ENCODE measurements at places on chromosomes 4 and X.

DNA sequence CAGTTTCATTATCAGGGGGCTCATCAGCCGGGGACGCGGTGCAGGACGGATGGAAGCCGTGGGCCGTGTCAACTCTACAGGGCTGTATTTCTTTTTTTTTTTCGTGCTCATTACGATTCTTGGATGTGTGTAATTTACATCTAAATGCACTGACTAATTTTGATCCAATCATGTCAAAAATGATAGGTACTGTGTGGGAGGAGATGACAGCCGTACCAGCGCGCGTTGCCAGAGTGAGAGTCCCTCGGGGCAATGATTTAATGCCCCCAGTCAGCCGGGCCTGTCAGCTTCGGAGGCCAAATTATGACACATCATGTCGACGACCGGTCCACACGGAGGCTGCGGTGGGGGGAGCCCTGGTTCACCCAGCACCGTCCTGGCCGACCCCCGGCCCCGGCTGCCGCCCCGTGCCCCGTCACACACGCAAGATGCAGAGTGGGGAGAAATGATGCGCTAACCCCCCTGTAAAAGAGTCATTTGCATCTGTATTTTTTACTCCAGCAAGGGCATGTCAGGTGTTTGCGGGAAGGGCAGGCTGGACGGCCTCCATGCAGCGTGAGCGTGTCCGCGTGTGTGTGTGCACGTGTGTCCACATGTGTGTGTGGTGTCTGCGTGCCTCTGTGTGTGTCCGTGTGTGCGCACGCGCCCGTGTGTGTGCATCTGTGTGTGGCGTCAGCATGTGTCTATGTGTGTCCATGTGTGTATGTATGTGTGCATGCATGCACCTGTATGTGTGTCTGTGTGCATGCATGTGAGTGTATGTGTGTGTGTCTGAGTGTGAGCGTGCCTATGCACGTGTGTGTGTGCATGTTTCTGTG is 74.3 kb upstream of the PPP2R3B start:
- DNase-seq, result no peak

DNA sequence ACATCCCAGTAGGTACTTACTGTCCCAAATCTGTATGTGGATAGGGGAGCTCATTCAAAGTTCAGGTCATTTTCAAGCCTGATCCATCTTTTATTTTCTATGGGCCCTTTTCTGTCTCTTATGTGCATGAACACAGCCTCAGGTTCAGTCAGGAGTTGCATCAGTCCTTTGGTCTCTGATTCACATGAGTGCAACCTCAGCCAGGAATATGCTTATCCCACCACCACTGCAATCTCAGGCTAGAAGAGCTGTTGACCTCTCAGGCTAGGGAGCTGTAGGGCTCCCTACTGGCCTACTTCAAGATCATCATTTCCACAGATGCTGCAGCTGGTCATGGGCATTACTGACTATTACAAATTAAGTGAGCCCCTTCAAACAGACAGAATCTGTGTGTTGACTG is 27.2 kb downstream of the AASDH start:
- DNase-seq, result no peak

DNA sequence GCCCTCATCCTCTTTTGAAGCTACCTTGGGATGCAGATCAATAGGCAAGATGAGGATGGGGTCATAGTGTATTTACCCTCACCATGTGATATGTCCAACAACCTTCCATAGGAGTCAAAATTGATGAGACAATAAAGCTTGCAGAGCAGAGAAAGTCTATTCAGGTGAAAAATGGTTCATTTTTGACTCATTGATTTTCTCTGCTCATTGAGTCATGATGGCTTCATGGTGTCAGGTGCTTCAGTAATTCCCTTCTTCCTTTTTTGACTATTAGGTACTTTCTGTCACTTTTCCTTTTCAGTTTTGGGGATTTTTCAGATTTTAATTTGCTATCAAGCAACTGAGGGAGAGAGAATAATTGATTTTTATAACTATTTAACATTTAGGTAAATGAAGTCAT is 55.9 kb upstream of the IL2 start:
- DNase-seq, result no peak

DNA sequence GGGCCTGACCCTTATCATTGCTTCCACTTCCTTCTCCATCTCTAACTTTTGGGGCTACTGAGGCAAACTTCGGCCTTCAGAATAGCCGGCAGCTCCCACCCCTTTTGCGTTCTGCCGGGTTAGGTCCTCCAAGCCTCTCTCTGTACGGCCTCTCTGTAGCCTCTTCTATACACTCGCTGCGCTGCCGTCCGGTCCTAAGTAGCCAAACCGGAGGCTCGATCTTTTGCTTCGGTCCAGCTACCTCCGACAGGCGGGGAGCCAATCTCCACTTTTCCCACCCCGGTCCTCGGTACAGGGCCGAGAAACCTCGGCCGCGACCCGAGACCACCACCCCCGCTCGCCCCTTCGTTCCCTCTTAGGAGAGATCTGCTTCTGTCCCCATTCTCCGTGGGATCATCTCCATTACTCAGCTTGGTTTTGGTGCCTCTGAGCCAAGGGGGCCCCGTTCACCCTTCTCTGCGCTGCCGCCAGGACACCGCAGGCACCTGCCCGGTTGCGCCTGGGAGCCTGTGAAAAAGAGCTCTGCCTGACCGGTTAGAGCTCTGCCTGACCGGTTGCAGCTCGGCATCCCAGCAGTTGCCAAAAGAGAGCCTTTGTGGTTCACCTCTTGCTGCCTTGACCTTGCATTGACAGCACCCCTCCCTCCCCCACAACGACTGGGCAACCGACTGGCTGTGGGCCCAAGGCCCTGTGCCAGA is 1.0 kb upstream of the HTR2C start:
- no peak for DNase-seq

GRCh38 chrX:107421337-107421861 is 28.1 kb upstream of the FRMPD3 start:
- no peak for DNase-seq

DNA sequence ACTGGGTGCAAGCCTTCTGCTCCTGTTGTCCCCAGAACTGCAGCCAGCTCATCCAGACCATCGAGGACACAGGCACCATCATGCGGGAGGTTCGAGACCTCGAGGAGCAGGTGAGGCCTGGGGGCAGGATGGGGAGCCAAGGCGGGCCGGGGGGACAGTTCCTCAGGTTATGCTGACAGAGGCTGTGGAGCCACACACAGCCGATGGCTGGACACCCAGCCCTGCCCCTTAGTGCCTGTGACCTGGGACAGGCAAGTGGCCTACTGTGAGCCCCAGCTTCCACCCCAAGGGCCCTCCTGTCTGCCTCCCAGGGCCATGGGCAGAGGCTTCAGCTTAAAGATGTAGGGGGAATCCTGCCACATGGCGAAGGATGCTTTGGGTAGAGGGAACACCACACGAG is 14.3 kb downstream of the CCDC22 start:
- DNase-seq, result no peak

- no peak for DNase-seq
Observed at GRCh38 chr4:173192375-173193162, 24.0 kb downstream of the GALNT7 start.

DNA sequence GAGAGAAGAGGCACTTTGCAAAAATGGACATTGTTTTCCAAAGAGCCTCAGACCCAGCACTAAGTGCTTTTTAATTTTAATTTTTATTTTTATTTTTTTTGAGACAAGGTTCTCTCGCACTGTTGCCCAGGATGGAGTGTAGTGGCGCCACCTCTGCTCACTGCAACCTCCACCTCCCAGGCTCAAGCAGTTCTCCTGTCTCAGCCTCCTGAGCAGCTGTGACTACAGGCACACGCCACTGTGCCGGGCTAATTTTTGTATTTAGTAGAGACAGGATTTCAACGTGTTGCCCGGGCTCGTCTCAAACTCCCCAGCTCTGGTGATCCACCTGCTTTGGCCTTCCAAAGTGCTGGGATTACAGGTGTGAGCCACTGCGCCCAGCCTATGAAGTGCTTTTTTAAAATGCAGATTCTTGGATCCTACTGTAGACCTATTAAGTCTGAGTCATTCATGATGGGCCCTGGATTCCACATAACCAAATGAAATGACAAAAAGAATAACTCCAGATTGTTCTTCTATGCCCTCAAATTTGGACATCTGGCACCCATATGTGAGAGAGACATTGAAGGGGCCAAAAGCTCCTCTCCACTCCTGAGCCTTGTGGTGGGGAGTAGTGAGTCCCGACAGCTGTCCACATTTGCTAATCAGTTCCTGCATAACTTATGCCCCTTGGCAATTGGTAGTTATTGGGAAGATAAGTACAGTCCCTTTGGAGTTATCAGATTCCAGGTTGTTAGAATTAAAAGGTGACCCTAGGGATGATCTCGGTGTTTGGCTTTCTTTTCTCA is 3.6 kb downstream of the NOCT start:
- DNase-seq, result no peak

DNA sequence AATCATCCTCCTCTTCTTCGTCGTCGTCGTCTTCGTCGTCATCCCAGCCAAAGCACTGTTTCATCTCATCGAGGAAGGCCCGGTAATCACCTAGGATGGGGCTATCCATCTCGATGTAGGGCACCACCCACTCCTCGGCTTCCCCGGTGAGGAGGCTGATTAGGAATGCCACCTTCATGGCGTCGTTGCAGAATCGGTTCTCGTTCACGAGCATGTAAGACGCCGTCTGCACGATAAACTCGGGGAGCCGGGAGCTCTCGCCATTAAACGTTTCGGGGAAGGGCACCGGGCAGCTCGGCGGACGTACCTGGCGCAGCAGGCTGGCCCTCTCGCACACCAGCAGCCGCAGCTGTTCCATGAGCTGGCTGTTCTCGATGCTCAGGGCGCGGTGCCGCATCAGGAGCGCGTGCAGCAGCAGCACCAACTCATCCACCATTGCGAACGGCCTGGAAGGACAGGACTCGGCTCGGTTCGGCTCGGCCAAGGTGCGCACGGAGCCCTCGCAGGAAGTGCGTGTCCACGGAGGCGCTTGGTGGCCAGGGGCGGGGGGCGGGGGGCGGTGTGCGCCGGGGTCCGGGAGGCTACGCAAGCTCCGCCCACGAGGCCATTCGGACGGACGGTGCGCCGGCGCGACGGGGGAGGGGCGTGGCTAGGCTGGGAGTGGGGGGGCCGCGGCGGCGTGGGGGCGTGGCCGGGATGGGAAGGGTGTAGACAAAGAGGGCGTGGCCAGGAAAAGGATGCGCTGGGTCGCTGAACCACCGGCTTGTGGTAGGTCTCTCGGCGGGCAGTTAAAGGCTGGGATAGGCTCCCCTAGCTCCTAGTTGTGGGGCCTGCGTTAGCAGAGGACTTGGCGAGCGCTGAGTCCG is at the start of gene LDOC1:
Gene LDOC1 (minus strand): TSS at position 544 of the 866 bp plus-strand sequence. CDS start 108 bp downstream, at position 436.
- peak; percentile 42 for DNase-seq

DNA sequence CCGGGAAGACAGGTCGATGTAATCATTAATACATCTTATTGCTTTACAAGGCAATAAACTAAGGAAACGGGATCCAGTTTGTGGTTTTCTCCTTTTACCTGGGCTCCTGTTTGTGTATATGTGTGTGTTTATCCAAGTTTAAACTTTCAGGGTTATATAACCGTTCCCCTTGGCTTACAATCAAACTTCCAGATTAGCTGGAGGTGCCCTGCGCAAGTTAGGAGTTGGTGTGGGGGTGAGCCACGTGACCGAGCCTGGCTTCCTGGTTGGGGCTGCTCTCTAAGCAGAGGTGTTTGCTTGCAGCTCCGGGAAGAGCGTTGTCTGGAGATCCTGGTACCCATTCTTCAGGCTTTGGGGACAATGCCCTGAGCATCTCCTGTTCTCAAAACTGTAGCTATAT is 129.2 kb downstream of the FHDC1 start:
- no peak for DNase-seq

GRCh38 chr4:8338351-8338961 is 68.9 kb downstream of the HTRA3 start:
- no peak for DNase-seq

DNA sequence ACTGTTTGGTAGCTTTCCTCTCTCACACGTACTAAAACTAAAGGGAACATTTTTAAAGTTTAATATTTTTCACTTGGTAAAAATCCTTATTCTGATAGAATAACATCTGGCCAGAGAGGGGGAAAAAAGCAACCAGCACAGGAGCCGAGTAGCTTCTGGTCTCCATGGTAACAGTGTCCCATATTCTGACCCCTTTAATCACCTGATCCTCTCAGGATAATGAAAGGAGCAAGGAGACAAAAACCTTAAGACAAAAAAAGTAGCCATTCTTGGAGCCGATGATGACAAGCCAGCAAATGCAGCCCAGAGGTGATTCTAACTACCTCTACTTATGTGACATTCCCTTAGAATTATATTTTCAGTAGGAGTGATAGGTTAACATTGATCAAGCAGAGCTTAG is 126.6 kb downstream of the SLC39A8 start:
- DNase-seq, result no peak

DNA sequence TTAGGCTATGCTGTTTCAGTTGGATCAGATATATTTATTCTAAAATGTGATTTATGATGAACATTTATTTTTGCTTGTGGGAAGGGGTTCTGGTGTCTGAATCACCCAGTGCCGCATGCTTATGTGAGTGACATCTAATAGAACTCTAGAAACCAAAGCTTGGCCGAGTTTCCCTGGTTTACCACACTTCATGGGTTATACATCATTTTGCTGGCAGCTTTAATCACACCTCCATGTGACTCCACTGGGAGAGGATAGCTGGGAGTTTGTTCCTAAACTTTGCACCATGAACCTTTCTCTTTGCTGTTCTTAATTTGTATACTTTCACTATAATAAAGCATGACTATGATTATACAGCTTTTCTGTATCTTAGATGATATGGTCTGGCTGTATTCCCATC is 382.9 kb downstream of the INPP4B start:
- no peak for DNase-seq

DNA sequence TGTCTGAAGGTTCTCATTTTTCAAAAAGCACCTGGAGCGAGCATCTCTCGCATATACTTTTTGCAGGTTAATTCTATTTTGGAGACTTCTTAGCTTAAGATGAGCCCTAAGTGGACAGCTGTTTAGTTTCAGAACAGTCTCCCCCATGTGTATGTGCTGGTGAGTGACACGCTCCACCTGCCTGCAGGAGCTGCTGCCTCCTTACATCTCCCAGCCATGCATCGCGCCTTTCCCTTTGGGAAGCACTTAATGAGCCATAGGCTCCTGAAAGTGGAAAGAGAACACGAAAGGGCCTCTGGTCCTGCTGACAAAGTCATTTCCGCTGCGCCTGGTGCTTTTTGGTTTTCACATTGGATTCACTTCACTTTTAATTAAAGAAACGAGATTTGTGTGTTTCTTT is 56.1 kb downstream of the TRIML2 start:
- DNase-seq, result no peak

- no peak for DNase-seq
Observed at GRCh38 chr4:13367244-13367643, 116.9 kb downstream of the RAB28 start.

GRCh38 chr4:139506774-139507173 is 49.2 kb downstream of the SETD7 start:
- no peak for DNase-seq

- no peak for DNase-seq
Observed at GRCh38 chrX:134715930-134716619, 57.8 kb upstream of the PLAC1 start.

GRCh38 chr4:181674315-181674875 is 568.8 kb upstream of the TENM3 start:
- no peak for DNase-seq
